GM10248 (cell line): ENCODE measurements at places on chromosomes 4 and X.

DNA sequence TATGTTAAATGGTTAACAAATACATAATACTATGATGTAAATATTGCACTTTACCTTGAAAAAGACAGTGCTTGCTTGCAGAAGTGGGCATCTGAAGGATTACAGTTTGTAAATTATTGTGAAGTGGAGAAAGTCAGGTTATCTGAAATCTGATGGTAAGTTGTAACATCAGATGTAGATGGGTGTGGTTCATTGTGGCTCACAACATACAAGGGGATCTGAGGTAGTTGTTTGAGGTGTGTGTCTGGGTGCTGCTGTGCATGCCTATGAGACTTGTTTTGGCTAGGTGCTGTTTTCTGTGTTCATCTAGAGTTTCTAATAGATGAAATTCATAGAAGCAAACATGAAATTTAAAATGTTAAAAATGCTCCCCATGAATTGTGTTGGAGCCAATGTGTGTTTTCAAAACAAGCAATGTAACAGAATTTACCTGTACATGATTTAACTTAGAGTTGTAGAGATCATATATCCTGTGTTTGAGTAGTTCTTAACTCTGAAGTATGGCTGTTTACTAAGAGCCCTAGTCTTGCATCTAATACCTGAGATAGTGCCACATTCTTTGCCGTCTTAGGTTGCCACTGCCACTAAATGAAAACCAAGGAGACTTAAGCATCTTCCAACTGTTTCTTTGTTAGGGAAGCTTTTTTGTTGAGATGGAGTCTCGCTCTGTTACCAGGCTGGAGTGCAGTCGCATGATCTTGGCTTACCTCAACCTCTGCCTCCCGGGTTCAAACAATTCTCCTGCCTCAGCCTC, 11.9 kb upstream of the NDUFC1 start:
- DNase-seq, result no peak

- no peak for DNase-seq
These were observed 19.9 kb downstream of the FGFBP1 start for GRCh38 chr4:15918484-15919129.

DNA sequence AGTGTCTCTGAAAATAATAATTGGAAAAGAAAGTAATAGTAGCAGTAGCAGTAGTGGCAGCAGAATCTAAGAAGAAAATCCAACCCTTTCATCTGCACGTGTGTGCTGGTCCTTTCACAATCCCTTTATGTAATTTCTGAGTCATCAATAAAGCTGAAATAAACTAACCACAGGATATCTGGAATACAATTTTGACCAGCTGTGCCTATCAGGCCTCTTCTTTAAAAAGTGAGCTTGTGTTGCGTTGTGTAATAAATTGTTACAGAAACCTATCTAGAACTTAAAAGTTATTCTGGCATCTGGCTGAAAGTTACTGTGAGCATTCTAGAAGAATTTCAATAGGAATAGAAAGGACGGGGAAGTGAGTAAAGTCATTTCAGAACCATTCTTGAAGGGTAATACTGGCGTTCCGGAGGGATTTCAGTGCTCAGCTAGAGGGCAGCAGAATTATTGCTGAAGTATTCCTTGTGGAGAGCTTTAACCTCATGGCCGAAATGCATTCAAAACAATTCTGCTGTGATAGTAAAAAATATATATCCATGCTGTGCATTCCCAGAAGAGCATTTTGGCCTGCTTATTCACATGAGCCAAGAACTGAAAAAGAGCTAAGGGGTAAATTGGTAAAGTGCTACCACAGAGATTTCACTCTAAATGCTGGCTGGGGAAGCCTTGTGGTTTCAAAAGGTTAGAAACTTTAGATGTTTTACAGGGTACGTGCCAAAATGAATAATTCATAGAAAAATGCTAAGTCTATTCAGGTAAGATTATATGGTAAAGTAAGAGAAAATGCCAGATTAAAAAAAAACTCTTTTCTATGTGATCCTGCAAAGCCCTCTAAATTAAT, 260.6 kb downstream of the NKX6-1 start:
- no peak for DNase-seq

GRCh38 chr4:54423066-54423465, 194.0 kb downstream of the PDGFRA start:
- no peak for DNase-seq

DNA sequence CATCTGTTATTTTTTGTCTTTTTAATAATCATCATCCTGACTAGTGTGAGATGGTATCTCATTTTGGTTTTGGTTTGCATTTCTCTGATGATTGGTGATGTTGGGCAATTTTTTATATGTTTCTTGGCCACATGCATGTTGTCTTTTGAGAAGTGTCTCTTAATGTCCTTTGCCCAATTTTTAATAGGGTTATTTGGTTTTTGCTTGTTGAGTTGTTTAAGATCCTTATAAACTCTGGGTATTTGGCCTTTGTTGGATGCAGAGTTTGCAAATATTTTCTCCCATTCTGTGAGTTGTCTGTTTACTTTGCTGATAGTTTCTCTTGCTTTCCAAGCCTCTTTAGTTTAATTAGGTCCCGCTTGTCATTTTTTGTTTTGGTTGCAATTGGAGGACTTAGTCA, 152.1 kb upstream of the MED14 start:
- no peak for DNase-seq

- DNase-seq, result no peak
These were observed 252.9 kb downstream of the CRLF2 start for GRCh38 chrX:959595-959994.

DNA sequence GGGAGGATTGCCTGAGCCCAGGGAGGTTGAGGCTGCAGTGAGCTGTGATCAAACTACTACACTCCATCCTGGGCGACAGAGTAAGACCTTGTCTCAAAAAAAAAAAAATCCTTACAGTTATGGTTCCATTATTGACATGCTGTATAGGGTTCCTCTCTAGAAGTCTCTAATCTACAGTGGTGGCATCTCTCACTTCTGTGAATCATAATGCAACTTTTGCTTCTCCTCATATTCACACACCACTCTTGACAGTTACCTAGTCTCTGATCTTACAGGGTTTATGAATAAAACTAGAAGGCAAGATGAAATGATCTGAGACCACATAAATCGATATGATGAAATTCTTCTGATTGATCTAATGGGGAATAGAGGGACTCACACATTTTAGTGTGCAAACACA, 40.6 kb downstream of the DOCK11 start:
- DNase-seq, result no peak

DNA sequence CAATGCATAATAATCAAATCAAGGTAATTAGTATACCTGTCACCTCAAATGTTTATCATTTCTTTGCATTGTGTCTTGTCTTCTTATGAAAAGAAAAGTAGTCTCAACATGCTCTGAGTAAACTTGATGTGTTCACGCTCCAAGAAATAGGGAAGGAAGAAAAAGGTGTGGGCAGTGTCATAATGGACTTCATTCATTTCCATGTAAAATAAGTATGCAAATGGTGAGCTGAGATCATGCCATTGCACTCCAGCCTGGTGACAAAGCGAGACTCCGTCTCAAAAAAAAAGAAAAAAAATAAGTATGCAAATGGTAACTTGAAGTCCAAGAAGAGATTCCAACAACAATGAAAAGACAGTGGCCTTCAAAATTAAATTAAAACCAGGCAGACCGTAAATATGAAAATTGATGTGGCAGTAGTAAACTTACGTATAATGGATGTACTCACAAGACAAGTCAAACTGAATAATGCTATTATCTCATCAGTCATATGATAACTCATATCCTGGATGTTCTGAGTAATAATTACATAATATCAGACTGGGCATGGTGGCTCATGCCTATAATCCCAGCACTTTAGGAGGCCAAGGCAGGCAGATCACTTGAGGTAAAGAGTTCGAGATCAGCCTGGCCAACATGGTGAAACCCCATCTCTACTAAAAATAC, 6.0 kb upstream of the CWH43 start:
- DNase-seq, result no peak

DNA sequence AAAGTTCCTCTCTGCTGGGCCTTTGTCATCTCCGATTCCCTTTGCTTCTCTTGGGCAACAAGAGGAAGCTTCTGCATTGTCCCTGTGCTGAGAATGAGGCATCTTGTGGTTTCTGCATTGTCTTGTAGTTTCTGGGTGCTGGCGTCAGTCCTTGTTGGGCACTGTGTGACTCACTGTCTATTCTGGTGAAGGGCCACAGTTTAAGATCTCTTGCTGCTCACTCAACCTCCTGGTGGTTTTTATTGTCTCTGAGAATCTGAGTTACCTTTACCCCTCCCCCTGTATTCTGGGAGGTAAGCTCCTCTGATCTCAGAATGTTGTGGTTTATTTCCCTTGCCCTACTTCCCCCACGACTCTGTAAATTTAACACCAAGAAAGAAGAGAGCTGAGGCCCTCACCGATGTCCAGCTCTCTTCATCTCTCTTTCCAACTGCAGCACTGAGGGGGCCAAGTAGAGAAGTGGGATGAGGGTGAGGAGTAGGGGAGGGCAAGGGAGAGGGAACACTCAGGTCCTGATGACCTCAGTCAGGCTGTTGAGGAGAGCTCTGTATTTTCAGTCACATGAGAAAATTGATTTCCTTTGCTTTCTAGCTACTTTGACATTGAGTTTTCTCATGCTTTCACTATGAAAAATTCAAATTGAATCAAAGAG, 441.6 kb upstream of the PITX2 start:
- DNase-seq, result no peak

- DNase-seq, result no peak
These were observed 591.0 kb upstream of the ATOH1 start for GRCh38 chr4:93237521-93237920.

DNA sequence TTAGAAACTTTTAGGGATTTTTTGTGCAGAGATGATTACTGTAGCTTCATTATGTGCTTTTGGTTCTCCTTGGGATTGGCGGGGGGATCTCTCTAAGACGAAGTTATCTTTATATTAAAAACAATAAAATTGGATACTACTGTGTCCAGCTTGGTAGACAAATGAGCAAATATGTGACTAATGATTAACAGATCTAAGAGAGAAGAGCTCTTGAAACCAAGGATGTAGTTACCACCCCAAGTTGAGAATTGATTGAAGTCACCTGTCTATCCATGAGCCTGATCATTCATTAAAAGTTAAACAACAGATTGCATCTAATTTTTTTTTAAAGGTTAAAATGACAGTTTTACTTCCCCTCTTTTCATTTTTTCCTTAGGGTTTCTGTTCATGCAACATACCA, 8.7 kb downstream of the PAICS start:
- DNase-seq, result no peak

GRCh38 chr4:26206339-26206738, 114.5 kb upstream of the RBPJ start:
- DNase-seq, result no peak

- no peak for DNase-seq
These were observed 6.0 kb downstream of the PLXNB3 start for GRCh38 chrX:153769865-153770600.

GRCh38 chr4:181541396-181541795, 701.8 kb upstream of the TENM3 start:
- no peak for DNase-seq

DNA sequence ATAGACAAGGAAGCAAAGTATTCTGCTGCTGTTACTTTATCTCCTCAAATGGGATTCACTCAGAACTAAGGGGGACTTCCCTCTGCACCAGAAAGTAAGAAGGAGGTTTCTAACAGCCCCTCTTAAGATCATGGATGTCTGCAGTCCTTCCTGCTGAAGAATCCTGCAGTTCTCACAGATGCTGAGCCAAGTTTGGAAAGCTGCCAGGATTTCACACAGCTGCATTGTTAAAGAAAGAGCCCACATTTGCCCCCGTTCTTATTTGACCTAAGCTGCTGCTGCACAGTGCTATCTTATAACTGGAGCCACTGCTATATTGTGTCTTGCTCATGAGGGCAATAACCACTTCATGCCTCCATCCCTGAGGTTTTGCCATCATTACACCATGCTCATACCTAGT, 81.1 kb downstream of the FAAH2 start:
- no peak for DNase-seq

GRCh38 chr4:145939856-145940255, 1.2 kb upstream of the ZNF827 start:
- no peak for DNase-seq

GRCh38 chrX:24682739-24683432, 10.8 kb upstream of the POLA1 start:
- no peak for DNase-seq

DNA sequence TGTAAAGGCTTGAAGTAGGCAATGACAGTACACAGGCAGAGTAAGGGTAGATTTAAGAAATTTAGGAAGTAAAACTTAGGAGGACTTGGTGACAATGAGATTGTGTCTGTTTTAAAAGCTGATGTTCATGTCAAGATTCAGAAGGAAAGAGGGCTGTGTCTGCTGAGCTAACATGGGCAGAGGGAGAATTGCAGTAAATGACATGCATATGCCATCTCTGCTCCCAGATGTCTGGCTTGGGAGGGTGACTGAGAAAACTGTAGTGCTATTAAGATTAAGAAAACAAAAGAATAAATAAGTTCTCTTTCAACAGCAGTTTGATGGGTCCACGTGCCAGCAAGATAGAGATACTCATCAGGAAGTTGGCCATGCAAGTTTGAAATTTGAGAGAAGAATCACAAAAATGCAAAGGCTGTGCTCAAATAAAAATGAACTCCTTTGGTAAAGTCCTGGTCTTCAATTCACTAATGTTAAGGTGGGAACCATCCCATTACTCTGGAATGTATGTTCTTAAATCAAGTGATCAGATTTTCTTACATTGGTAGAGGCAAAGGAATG, 7.2 kb downstream of the NFXL1 start:
- DNase-seq, result no peak

GRCh38 chr4:166519774-166520173, 646.7 kb downstream of the TLL1 start:
- no peak for DNase-seq

- DNase-seq, result no peak
These were observed 28.5 kb downstream of the ACSL4 start for GRCh38 chrX:109704563-109704962.

- DNase-seq, result no peak
These were observed 362.6 kb upstream of the PPP1R2C start for GRCh38 chrX:43140582-43140981.

GRCh38 chr4:26964994-26965393, 104.4 kb downstream of the STIM2 start:
- no peak for DNase-seq
